GM12878 (cell line): ENCODE measurements at places on chromosomes 5 and 9.

- no peak for DNase-seq
These were observed 8.2 kb upstream of the ACO1 start for GRCh38 chr9:32376285-32376684.

GRCh38 chr5:58444805-58445204 is 15.1 kb downstream of the PLK2 start:
- DNase-seq: no peak

DNA sequence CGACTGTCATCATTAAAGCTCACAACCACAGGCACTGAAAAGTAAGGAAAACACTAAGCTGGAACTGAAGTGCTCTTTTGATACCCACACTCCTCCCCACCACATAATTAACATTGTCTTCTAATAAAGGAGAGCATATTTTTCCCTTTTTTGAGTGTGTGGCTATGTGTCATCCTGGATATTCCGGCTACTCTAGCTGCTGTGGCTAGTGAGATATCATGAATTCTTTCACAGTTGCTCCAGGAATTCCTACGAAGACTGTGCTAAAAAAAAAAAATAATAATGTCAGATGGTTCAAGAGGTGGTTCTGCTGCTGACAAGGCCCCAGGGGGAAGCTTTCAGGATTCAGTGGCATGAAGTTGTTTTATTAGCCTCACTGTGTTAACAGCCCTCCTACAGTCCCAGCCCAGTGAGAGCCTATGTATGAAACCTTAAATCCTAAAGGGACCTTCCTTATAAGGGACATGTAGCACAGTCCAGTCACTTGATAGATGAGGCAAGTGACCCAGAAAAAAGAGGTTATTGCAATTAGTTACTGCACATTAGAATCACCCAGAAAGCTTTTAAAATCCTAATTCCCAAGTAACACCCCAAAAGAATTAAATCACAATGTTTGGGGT is 46.6 kb downstream of the TMEM252 start:
- DNase-seq: no peak

DNA sequence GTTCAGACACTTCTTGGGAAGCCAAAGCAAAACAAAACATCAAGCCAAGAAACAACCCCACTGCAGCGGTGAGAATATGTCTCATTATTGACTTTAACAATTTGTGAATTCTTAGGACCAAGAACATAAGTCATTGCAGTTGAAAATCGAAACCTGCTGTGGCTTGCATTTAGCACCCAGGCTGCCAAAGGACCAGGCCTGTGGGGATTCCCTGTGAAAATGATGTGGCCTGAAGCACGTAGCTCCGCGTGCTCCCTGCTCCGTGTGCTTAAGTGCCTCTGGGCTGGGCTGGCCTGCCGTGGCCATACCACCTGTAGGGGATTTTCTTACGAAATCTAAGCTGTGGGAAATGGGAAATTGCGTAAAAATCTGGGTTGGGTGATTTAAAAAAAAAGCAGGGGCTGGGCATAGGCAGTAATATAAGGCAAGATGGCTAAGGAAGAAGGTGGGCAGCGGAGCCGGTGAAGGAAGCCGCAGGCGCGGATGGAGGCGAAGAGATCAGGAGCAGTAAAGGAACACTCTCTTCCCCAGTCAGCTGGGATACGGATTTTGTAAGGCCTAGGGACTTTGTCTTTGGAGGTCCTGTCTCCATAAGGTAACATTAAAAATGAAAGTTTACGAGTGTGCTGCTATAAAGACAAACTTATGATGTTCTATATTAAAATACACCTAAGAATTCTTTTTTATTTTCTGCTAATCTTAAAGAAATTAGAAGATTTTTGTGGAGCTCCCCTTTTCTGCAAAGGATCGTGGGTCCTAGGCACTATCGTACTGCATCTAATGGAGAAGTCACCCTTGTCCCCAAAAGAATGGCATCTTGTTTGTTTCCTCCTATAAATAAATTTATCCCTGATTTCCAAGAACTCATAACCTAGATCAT is 189.6 kb upstream of the SEMA6A start:
- DNase-seq: peak; percentile 98

GRCh38 chr5:54329731-54330709 is 19.6 kb upstream of the ARL15 start:
- no peak for DNase-seq

DNA sequence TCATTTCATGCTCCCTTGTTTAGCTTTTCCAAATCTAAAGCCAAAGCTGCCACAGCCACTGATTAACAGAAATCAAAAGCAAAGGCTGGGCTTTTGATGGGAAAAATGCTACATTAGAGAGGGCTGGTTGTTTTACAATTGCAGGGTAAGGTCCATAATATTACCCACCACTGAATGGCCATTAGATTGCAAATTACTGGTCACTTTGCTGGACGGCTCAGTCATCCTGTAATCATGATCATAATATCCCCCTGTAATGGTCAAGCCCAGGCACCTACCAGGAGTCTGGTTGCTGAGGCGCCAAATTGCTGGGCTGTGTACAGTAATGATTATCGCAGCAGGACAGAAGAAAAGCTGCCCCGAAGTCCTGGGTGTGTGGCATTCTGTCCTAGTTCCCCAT is 286.5 kb downstream of the ZSWIM6 start:
- no peak for DNase-seq
